Neuronal stem cell (in vitro differentiated cells): ENCODE measurements at places on chromosomes 7 and 10.

- no peak for DNase-seq
These were observed 854.2 kb upstream of the AUTS2 start for GRCh38 chr7:68744036-68744435.

DNA sequence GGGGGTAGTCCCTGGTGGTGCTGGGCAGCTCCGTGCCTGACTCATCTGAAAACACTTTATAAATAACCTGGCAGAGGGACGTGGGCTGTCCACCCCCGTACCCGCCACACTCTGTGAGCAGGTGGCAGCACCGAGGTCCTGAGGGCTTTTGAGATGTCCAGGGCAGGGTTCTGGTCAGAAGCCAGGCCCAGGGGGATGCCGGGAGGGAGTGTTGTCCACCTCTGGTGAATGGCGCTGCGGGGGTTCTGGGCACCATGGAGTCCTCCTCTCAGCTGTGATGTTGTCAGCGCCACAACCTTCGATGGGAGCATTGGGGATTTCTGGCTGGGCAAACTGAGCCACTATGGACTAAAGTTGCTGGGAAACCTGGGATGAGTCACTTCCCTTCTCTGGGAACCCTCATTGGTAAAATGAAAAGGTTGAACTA lies 27.4 kb upstream of the GOLGA7B start:
- no peak for DNase-seq

DNA sequence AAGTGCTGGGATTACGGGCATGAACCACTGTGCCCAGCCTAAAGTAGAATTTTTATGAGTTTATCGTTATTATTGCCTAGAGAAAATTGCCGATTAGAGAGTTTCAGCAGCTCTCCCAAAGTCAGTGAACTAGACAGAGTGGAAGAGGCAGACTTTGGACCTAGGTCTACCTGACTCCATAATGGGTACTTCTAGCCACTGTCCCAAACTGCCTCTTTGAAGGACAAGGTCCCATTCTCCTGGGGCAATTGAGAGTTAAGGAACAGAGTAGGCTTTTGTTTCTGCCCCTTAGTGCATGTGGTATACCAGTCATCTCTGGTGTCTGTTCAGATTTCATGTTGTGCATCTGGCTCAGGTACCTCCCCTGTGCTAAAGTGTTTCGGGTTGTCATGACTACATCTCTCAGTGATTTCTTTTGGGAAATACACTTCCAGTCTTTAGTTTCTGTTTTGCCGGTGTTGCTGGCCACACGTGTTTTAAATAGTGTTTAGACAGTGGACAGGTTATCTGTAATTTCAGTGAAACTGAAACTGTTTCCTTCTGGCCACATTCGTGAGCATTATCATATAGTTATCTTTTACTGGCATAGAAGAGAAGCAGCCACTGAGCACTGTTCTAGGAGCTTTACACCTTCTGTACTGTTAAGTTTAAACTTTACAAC lies 4.7 kb downstream of the TMEM236 start:
- DNase-seq: no peak

DNA sequence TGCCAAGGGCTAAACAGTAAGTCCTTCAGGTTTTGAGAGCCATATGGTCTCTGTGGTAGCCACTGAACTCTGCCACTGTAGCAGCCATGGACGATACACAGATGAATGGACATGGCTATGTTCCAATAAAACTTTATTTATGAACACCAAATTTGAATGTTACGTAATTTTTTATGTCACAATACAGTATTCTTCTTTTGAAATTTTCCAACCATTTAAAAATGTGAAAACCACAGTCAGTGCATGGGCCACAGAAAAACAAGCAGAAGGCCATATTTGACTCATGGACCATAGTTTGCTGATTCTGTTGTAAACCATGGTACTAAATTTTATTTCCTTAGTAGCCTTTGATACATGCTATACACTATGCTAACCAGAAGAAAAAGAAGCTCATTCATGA lies 361.8 kb downstream of the MAGI2 start:
- no peak for DNase-seq

DNA sequence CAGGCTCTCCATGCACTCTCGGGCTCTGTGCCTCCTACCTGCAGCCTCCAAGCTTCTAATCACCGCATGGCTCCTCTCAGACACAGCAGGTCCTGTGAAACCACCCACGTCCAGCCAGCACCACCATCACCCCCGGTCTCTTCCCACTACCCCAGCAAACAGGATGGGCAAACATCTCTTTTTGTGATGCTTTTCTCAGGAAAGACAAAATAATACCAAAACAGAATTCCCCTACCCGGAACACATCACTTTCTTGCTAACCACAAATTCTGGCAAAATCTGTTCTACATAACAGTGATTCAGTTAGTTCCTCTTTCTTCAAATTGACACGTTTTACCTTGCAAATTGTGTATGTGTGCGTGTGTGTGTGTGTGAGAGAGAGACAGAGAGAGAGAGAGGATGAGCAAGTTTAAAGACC lies 6.5 kb downstream of the SNX8 start:
- DNase-seq: no peak

DNA sequence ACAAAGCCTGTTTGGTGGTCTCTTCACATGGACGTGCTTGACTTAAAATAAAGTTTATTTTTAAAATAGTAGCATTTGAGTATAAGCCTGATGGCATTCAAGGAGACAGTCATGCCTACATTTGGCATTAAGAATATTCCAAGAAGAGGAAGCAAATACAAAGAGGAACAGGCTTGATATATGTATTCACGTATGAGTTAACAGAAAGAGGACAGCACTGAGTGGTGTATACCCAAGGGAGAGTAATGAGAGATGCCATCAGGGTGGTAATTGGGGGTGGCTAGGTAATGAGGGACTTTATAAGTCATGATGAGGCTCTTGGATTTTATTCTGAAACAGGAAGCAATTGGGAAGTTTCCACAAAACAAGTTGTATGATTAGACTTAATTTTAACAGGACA lies 363.3 kb downstream of the SEMA3D start:
- DNase-seq: no peak

GRCh38 chr10:132559538-132559937 lies 22.0 kb downstream of the INPP5A start:
- no peak for DNase-seq

DNA sequence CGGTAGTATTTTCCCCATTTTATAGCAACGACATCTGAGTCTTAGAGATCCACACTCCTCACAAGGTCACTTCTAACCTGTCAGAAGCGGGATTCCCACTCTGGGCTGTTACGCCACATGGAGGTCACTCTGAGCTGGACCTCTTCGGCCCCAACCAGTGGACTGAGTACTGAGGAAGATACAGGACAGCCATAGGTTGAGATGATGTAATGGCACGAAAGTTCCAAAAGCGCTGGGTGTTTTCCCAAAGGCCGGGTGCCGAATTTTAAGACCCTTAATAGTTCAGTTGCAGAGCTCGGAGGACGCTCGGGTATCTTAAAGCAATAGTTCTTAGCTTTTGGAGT lies 699 bp downstream of the GHITM start:
- DNase-seq: no peak

DNA sequence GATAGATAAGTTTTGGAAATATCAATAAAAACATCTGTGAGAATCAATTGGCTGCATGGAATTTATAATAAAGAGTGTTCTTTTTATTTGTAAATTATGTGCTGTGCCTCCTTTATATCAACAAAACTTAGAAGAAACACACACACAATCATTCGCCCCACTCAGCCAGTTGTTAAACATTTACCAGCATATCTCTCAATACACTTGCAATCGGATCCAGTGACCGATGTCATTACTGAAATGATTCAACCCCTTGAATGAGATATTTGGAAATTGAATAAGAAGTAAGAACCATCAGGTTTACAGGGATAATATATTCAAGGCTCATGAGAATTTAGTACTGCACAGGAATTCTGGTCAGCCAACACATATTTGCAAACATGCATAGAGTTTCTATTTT lies 35.6 kb downstream of the TAF3 start:
- no peak for DNase-seq

- DNase-seq: no peak
These were observed 60.0 kb upstream of the PARD3 start for GRCh38 chr10:34875061-34875460.

DNA sequence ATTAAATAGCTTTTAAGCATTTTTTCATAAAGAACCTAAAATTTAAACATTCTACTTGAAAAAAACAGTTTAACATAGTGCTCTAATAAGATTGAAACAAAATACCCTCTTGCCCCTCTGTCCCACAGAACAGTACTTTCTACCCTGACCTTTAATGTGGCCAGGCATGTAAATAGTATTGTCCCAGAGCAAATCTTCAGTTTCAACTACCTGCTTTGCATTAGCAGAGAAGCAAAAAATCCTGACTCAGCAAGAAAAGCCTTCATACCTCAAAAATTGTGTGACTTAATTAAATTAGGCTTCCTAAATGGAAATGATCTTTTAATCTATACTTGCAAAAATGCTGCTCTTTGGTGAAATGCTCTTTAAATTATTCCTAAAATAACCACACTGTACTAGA lies 237.4 kb upstream of the AOAH start:
- no peak for DNase-seq

GRCh38 chr7:157609932-157610640 lies 273.3 kb downstream of the DNAJB6 start:
- no peak for DNase-seq

GRCh38 chr7:83038787-83039186 lies 123.9 kb downstream of the PCLO start:
- DNase-seq: no peak

DNA sequence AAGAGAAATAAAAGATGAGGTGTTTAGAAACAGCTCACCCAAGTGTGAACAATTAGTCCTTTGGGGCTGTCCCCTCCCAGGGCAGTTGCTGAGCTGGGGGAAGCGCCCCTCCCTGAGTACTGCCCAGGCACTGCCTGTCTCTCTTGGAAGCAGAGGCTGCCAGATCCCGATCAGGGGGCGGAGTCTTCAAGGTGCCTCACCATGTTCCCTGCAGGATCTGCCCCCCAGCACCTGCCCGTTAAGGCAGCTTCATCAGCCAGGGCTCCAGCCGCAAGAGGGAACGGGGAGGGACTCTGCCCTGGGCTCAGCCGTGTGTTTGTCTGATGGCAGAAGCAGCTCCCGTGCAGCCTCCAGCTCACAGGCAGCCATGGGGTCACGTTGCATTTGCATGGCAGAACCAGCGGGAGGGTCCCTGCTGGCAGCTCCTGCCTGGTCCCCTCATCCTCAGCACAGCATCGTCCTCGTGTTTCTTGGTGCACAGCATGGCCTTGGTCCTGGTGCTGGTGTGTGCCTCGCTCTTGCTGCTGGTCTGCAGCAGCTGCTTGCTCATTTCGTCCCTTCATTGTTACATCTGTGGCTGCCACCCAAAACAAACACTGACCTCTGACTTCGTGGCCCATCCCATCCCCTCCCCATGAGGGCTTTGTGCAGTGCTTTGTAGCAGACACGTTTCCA lies 10.7 kb upstream of the DPYSL4 start:
- DNase-seq: no peak

DNA sequence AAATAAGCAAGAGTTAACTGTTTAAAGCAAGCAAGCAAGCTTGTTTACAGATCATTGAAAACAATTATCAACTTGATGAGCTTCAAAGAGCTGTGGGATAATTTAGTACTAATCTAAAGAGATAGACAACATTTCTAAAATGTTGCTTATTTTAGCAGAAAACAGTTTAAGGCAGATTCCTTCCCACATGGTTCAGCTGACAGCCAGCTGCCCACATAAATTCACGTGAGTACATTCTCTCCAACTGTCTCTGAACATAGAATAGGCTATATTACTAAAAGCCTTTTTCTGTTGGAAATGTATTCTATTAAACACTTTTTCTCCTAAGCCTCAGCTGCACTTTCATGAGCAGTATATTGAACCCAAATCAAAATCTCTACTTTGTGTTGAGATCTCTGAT lies 174.1 kb downstream of the LRRN3 start:
- no peak for DNase-seq

GRCh38 chr10:22027364-22028238 lies 24.1 kb upstream of the DNAJC1 start:
- no peak for DNase-seq

GRCh38 chr7:80439894-80440821 lies 71.7 kb downstream of the GNAT3 start:
- DNase-seq: no peak

DNA sequence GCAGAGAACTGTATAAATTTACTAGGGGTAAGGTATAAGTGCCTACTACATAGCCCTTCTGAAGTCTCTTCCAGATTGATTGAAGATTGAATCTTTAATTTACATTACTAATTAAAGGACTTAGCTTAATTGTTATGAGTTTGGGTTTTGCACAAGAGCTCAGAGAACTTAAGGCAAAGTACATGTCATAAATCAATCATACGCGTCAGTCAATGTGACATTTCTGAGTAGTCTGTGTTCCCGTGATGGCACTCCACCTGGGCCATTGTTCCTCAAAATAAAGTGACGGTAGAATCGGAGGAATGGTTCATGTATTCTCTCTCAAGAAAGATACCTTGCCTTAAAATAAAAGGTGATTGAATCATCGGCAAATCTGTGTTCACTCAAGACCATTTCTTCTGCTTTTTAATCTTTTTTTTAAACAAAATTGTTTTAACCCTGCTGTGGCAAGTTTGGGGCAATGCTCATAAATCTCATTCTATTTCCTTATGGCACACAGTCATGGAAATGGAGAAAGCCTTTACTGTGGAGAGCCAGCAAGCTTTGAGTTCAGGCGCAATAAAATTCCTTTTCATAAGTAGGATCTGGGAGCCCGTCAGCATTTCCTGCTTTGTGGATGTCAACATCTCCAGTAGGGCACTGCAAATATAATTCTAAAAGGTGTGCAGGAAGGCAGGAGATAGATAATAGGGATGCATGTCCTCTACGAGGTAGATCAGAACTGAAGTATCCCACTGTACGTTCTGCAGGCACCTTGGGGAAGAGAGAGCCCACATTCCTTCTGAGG lies 427.4 kb downstream of the GATA3 start:
- DNase-seq: no peak

DNA sequence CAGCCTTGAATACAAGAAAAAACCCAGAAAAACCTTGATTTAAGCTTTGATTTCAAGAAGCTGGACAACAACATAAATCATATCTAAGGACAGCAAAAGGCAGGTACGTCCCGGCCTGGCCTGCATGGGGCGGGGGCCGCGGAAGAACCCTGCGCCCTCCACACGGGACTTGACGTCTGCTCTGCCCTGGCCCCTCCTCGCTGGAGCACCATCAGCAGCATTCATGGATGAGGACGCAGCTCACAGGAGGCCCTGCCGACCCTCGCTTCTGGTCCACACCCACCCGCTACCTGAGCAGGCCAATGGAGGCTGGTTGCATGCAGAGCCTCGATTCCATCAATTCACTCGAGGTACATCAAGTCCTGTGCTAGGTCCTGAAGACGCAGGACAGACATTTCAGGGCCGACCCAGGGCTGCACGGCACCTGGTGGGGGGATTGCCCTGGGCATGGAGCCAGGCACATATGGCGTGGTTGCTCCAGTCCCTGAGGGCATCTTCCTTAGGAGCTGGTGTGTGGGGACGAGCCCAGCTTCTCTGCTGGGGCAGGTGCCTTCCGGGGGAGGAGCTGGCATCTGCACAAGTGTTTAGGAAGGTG lies 63.1 kb upstream of the NKX6-2 start:
- DNase-seq: no peak

- DNase-seq: no peak
These were observed 6.3 kb downstream of the ZNF394 start for GRCh38 chr7:99493823-99494222.
